ENCODE measurements at places on chromosomes 7 and 10. TPM values are rescaled to one million over a fixed set of nuclear protein-coding genes. Genes with fewer than 3 reads are reported as not detected.

TRIL gene
- not detected for total RNA-seq

IFT22 gene
- total RNA-seq: 50.3 TPM

DKK1 gene
- total RNA-seq: 46.2 TPM

MSANTD7 gene
- 18.2 TPM for total RNA-seq

PLAC9 gene
- not detected for total RNA-seq

THNSL1 gene
- total RNA-seq: 1.4 TPM

GRCh38 chr10:97907211-97907610, 57.6 kb downstream of the GOLGA7B start:
- DNase-seq: no peak

DNA sequence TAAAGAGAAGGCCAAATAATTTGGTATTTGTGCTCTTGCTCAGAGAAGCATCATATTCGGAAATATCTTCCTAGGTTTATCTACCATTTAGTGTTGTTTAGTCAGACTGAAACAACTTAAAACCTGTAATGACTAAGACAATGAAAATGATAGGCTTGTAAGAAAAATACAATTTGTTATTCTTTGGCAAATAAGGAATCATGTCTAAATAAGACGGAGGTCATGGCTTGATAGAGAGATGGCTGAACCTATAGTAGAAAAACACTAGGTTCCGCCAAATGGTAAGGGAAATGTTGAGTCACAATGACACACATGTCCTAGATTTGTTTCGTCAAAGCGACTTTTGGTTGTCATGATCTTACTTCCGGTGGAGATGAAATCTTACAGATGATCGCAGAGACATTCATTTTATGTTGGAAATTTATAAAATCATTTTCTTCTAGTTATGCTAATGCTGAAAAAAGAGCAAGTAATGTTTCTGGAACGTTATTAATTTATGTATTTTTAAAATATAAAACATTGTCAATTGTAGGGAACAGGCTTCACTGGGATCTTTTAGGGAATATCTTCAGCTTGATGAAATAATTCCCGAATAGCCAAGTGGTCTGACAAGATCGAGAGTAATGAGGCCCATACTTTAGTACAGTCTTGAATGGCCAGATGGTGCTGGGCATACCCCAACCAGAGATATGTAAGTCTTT, 1.0 kb downstream of the SRGN start:
- no peak for DNase-seq

GRCh38 chr7:43196379-43196778, 83.9 kb downstream of the HECW1 start:
- no peak for DNase-seq

- DNase-seq: no peak
These were observed 122.2 kb downstream of the PDE1C start for GRCh38 chr7:31948029-31948428.

DNA sequence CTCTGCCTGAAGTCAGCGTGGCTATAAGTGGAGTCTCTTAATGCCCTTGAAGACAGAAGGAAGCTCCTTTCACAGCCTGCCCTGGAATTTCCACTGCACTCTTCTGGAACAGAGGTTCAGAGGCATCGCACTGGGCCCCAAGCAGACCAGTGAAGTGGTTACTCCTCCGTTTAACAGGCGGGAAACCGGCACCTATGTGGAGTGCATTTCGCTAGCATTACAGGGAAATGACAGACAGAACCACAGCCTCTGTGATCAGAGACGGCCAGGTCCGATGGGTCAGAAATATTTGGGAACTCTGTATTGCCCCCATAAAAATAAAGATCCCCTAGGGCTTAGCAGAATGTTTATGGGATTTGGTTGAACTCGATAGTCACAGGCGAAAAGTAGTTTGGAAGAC, 406.9 kb upstream of the PRKCQ start:
- DNase-seq: no peak

GRCh38 chr7:4076701-4077294, 605.3 kb upstream of the FOXK1 start:
- no peak for DNase-seq

- no peak for DNase-seq
These were observed 100.5 kb downstream of the CYP26A1 start for GRCh38 chr10:93173967-93174845.

Data from SJSA1 (cell line).